AG10803 (cell line): ENCODE measurements at places on chromosomes 7 and 10.

DNA sequence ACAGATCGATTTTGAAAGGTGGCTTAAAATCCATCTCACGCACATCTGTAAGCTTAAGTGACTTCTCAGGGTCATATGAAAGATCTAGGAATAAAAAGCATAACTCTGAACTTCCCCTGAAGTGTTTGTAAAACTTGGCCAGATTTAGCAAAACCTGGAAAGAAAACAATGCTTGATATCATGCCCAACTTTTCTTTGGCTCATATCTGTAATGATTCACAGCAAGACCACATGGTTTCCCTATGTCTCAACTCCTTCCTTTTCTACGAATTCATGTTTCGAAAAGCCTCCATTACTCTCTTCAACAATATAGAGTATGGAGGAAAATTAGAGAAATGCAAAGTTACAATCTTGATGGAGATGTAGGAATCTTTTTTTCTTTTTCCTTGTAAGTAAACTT lies 20.1 kb upstream of the CABCOCO1 start:
- peak; percentile 81 for DNase-seq

DNA sequence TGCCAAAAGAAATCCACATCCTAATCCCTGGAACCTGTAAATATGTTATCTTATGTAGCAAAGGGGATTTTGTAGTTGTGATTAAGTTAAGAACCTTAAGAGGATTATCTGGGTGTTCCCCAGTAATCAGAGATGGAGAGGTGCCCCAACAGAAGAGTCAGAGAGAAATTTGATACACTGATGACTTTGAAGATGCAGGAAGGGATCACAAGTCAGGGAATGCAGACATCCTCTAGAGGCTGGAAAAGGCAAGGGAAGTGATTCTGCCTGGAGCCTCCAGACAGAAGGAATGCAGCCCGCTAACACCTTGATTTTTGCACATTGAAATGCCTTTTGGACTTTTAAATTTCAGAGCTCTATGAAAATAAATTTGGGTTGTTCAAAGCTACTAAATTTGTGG lies 531.7 kb downstream of the DNAJB9 start:
- no peak for DNase-seq

DNA sequence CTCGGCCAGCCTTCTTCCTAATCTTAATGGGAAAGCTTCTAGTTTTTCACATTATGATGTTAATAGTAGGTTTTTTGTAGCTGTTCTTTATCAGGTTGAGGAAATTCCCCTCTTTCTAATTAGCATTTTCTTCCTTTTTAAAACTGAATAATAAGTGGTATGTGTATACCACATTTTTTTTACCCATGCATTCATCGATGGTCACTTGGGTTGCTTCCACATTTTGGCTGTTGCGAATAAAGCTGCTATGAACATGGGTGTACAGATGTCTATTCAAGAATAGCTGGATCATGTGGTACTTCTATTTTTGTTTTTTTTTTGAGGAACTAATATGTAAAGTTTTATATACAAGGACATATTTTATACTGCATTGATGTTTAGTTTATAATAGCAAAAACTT lies 44.3 kb downstream of the NRF1 start:
- DNase-seq: no peak

DNA sequence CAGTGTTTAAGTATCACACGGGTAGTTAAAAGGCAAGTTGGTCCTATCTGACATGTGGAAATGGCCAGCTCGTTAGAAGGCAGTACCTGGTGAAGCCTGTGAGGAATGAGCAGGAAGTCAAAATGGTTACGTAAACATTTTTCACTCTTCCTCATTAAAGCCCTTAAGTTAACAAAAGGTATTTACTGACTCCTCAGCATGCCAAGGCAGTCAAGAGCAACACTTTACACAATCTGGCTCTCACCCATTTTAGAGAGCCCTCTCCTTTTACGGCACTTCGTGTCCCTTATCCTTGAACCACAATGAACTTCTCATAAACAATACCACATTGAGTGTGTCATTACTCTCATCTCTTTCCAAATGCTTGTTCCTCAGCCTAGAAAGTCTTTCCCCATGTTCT lies 11.0 kb upstream of the RSBN1L start:
- peak; percentile 64 for DNase-seq

- no peak for DNase-seq
Measured at GRCh38 chr7:31564661-31565060, 50.8 kb downstream of the ITPRID1 start.

DNA sequence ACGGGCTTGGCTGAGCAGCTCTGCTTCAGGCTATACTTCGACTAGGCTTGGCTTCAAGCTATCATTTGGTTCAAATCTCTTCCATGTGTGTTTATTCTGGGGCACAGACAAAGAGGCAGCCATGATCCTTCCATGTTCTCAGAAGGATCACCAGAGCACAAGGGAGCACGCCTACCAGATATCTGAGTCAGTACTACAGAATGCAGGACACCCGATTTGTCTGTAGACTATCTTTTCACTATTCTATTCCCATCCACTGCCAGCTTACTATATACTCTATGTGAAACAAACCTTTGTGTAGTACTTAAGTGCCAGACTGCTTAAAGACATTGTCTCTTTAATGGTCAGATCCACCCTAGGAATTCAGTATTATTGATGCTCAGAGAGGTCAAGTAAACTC lies 35.1 kb downstream of the CH25H start:
- peak; percentile 55 for DNase-seq

GRCh38 chr10:66941491-66941890 lies 15.7 kb downstream of the LRRTM3 start:
- DNase-seq: no peak

GRCh38 chr10:109933984-109934565 lies 10.8 kb upstream of the XPNPEP1 start:
- peak; percentile 55 for DNase-seq

DNA sequence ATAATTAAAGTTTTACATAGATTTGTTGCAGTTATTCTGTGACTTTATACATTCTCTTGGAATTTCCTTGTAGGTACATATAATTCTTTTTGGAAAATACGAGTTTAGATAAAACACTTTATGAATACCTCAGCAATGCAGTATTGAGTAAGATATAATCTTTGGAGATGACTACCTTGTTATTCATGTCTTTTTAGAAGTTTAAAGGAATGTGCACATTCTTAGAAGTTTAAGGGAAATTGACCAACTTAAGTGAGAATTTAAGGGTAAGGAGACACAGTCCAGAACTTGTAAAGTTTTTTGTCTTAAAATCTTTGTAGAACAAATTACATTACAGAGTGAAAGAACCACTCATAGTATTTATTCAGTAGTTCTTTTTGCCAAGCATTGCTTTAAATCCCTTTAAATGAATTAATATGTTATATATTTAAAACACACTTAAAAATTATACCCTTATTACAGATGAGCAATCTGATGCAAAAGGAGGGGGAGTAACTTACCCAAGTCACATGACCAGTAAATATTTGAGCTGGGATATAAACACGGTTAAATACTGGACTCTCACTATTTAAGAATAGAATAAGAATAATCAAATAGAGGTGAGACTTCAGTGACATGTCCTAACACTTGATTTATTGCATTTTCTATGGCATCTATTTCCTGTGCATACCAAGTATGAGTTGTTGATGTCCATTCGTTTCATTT lies 139.5 kb upstream of the FERD3L start:
- peak; percentile 53 for DNase-seq

DNA sequence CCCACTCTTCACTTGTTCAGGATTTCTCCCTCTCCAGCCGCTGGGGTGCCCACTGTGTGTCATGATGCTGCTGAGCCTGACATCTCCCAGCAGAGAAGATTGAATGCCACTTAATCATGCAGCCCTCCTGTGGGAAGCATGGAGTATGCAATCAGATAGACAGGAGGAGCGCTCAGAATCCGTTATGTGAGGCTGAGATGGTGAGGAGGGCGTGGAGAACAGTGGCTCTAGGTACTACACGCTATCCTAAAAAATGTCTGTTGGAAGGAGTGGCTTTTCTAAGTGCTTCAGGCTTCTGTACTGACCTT lies 334.3 kb downstream of the LRMDA start:
- DNase-seq: no peak

DNA sequence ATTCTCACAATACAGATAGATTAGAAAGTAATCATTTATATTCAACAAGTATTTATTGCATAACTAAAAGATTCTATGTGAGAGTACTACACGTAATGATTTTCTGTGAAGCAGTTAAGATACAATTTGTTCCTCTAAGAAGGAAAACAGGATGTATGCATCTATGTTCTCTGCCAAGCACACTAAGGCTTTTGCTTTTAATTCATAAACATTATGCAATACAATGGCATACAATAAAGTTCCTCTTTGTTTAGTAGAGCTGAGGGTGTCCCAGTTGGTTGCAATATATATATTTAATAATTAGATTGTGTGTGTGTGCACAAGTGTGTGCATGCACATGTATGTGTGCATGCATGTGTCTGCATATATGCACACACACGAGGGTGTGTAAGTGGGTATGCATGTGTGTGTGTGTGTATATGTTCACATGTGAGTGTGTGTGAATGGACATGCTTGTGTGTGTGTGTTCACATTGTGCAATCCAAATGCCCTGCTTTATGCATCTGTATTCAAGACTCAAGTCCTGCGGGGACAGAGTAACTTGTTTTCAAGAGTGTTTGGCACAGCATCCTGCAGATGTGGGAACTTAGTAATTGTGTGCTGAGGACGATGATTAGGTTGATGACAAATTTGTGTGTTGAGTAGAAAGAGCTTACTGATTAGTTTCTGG lies 481.5 kb upstream of the KLF6 start:
- peak; percentile 90 for DNase-seq

DNA sequence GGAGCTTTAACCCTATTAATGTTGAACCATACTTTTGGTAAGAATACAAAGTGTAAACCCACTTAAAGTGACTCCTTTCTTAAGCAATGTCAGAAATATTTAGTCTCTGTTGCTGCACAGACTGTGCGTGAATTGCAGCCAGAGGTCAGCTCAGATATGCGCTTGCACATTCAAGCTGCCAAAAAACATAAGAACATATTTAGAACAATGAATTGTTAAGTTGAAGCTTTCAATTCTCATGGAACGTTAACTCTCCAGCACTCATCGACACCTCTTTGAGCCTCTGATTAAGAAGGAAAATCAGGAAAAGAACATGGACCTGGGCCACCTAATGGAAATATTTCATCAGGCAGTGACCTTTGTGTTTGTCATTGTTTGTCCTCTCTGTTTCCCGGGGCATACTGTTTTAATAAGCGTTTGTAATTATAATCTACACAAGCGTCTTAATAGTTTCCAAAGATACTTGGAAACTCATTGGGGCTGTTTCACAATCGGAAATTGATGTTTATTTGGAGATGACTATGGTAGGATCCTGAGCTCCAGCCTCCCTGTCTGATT lies 193.0 kb upstream of the CELF2 start:
- peak; percentile 96 for DNase-seq
